Suprapubic skin (tissue), 4 donors: ENCODE measurements at places on chromosomes 5 and 9.

GRCh38 chr5:95918421-95919006, 43.1 kb downstream of the ELL2 start:
- H3K4me3 ChIP-seq = no peak overlapping the region
- H3K36me3 ChIP-seq = peaks cover 1% of the 10 kb centered on the region
- peaks cover 21% of the 10 kb centered on the region for H3K4me1 ChIP-seq

DNA sequence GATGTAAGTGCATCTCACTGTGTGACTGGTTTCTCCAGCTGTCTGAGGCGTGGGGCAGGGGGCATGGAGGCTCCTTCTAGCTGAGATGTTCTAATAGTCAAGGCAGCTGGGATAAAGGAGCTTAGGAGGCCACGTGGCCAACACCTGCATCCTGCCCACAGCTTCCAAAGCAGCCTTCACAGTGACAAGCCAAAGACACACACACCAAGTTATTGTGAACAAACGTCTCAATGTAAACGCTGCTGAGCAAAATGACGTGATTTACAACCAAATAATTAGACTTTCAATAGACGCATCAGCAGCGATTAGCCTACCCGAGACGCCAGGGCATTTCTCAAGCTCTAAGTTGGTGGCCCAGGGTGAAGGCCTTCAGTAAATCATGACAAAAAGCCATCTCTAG, 23.2 kb upstream of the SLC25A51 start:
- no peak overlapping the region for H3K4me3 ChIP-seq
- H3K27ac ChIP-seq = no peak overlapping the region
- peaks cover 13% of the 10 kb centered on the region for H3K4me1 ChIP-seq
- DNase-seq = no peak

GRCh38 chr5:639253-639530, 27.1 kb downstream of the CEP72 start:
- no peak overlapping the region for H3K4me3 ChIP-seq
- no peaks in the 10 kb centered on the region for H3K27me3 ChIP-seq
- peaks cover 84% of the 10 kb centered on the region for H3K36me3 ChIP-seq
- H3K27ac ChIP-seq = no peak overlapping the region
- H3K4me1 ChIP-seq = no peaks in the 10 kb centered on the region

DNA sequence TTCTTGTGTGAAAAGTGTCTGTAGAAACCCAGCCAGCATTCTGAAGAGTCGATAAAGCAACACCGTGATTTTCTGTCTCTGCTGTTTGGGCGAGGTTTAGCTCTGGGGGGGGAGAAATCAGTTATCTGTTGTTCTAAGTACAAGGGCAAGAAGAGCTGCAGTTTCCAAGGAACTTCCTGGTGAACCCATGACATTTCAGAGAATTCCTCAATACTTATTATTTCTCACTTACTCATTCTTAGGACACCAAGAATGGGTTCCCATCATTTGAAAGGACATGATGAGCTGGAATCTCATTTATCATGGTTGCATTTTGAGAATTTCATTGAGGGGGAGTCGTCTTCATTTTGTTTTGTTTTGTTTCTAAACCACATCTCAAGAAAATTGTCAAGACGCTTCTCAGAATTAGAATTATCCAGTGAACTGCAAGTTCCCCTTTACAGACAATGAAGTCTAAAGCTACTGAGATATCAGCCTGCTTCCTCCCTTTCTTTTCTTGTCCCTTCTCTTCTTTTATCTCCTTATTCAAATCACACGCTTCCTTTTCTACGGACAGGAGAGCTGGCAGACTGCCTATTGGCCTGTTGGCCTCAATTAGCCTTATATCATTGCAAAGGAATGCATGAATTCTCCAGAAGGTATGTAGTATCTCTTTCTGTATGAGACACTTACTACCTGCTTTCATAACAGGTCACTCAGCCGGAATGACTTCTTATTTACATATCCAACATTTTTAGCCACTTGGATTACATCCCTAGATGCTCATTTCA, 53.7 kb downstream of the ZNF462 start:
- H3K4me1 ChIP-seq = peaks cover 29% of the 10 kb centered on the region
- no peak for DNase-seq
- no peak overlapping the region for H3K4me3 ChIP-seq

- no peak for DNase-seq
- no peaks in the 10 kb centered on the region for H3K36me3 ChIP-seq
- no peak overlapping the region for H3K4me3 ChIP-seq
- H3K27me3 ChIP-seq = no peaks in the 10 kb centered on the region
- peaks cover 16% of the 10 kb centered on the region for H3K4me1 ChIP-seq
Observed at GRCh38 chr5:34734326-34734725, 78.2 kb downstream of the RAI14 start.

DNA sequence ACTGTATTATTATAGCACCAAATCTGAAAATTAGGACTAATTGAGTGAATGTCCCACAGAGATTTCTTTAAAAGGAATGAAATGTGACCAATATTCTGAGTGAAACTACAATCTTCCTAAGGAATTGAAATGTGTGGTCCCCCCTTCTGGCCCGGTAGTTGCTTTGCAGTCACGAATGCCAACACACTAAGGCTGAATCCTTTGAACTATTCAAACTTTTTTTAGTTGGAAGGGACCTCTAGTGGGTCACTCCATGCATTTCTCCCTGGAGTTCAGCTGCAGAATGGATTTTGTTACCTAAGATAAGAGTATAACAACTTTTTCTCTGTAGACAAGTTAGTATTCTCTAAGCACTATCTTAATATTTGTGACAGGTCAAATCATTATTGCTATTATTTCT, 2.8 kb downstream of the CDH6 start:
- no peak overlapping the region for H3K27ac ChIP-seq
- peaks cover 18% of the 10 kb centered on the region for H3K4me1 ChIP-seq
- no peaks in the 10 kb centered on the region for H3K36me3 ChIP-seq
- H3K4me3 ChIP-seq = no peak overlapping the region
- no peak for DNase-seq

GRCh38 chr9:35079041-35079425, 709 bp downstream of the FANCG start:
- no peak for DNase-seq
- H3K4me1 ChIP-seq = peaks cover 21% of the 10 kb centered on the region
- H3K27ac ChIP-seq = peak overlapping the region; percentile 41
- H3K27me3 ChIP-seq = no peaks in the 10 kb centered on the region
- H3K4me3 ChIP-seq = peak overlapping the region; percentile 72

GRCh38 chr5:138850865-138851435, 24.2 kb downstream of the LRRTM2 start:
- H3K36me3 ChIP-seq = no peaks in the 10 kb centered on the region
- no peak overlapping the region for H3K27ac ChIP-seq
- peaks cover 32% of the 10 kb centered on the region for H3K4me1 ChIP-seq
- no peak for DNase-seq

- no peaks in the 10 kb centered on the region for H3K27me3 ChIP-seq
- H3K36me3 ChIP-seq = no peaks in the 10 kb centered on the region
- H3K27ac ChIP-seq = no peak overlapping the region
- peaks cover 29% of the 10 kb centered on the region for H3K4me1 ChIP-seq
Observed at GRCh38 chr9:34069831-34070230, 21.1 kb upstream of the UBAP2 start.

GRCh38 chr9:112322701-112323377, 10.6 kb downstream of the PTBP3 start:
- H3K27me3 ChIP-seq = no peaks in the 10 kb centered on the region
- H3K27ac ChIP-seq = no peak overlapping the region

GRCh38 chr5:149936044-149936699, 8.4 kb downstream of the PDE6A start:
- no peaks in the 10 kb centered on the region for H3K27me3 ChIP-seq
- no peak for DNase-seq
- H3K27ac ChIP-seq = peak overlapping the region; percentile 51
- H3K36me3 ChIP-seq = no peaks in the 10 kb centered on the region
- no peak overlapping the region for H3K4me3 ChIP-seq
- peaks cover 52% of the 10 kb centered on the region for H3K4me1 ChIP-seq

DNA sequence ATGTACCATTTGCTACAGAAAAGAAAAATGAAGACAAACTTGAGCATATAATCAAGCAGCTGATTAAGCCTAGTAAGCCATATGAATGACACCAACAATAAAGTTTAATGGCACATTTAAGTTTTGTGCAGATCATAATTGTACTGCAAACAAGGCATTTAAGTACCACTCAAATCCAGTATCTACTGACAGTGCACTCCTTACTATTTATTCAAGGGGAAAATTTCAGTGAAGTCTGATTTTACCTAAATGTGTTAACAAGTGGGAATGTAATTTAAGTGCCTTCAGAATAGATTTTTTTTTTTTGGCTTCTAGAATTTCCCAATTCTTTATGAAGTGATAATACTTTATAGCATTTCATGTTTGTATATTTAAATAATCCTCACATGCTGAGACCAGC, 341.0 kb upstream of the POU5F2 start:
- no peaks in the 10 kb centered on the region for H3K4me1 ChIP-seq
- no peaks in the 10 kb centered on the region for H3K27me3 ChIP-seq
- H3K4me3 ChIP-seq = no peak overlapping the region
- no peaks in the 10 kb centered on the region for H3K36me3 ChIP-seq
- H3K27ac ChIP-seq = no peak overlapping the region

GRCh38 chr9:114424126-114424525, 36.3 kb upstream of the AKNA start:
- H3K4me1 ChIP-seq = no peaks in the 10 kb centered on the region
- H3K27me3 ChIP-seq = no peaks in the 10 kb centered on the region
- H3K36me3 ChIP-seq = peaks cover 4% of the 10 kb centered on the region
- no peak overlapping the region for H3K4me3 ChIP-seq
- no peak for DNase-seq
- no peak overlapping the region for H3K27ac ChIP-seq

DNA sequence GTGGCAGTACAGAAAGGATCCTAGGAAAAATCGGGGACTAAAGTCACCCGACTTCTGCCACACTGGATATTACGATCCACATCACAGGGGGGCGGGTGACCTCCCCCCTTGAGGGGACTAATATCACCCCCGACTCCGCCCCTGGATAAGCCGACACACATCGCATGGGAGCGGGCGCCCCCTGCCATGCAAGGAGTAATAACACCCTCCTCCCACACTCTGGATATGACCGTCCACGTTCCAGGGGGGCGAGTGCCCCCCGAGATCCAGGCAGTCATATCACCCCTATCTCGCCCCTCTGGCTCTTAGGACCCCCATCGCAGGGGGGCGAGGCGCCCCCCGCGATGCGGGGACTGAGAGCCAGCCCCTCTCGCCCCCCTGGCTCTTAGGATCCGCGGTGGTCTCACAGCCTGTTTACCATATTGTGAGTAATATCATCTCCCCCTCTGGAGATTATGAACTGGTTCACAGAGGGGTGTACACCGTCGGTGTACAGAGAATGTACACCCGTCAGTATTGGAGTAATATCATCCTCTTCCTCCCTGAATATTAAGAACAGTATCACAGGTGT, 423.0 kb downstream of the DIRAS2 start:
- H3K4me3 ChIP-seq = no peak overlapping the region
- H3K4me1 ChIP-seq = no peaks in the 10 kb centered on the region
- peaks cover 15% of the 10 kb centered on the region for H3K27me3 ChIP-seq
- no peaks in the 10 kb centered on the region for H3K36me3 ChIP-seq
- no peak overlapping the region for H3K27ac ChIP-seq
